ENCODE measurements at places on chromosomes 2 and 18.
A peak's percentile ranks its signal among the peaks of the same experiment; 100 is the strongest.

DNA sequence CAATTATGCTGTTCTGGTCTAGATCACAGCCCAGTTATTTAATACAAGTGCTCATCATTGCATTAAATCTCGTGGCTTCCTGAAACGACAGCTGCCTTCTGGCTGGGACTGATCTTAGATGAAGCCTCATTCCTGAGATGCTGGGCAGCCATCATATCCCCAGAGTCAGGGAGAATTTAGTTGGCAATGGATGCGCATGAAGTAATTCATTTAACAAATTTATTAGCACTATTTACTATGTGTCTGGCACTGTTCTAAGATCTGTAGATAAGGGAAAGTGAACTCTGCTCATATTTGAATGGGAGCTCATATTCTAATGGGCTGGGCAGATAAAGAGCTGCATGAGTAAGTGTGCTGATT, 244.7 kb downstream of the KCNS3 start:
- no peak for DNase-seq

- DNase-seq, result no peak
These were observed 120.8 kb downstream of the GLI2 start for GRCh38 chr2:120856421-120856862.

DNA sequence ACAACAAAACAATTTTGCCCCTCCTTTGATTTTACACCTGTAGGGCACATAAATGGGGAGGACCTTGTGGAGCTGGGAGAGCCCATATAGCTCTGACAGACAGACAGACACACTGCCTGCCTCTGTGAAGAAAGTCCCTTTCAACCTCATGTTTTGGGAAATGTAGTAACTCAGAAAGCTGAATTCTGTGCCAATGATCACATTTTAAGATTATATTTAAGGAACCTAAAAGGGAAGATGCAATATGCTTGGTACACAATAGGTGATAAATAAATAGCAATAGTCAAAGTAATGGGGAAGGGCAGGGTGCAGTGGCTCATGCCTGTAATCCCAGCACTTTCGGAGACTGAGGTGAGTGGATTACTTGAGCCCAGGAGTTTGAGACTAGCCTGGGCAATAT, 446.4 kb upstream of the ID2 start:
- no peak for DNase-seq

- DNase-seq, result peak; percentile 51
These were observed 71.3 kb downstream of the DPP4 start for GRCh38 chr2:162002623-162003235.

DNA sequence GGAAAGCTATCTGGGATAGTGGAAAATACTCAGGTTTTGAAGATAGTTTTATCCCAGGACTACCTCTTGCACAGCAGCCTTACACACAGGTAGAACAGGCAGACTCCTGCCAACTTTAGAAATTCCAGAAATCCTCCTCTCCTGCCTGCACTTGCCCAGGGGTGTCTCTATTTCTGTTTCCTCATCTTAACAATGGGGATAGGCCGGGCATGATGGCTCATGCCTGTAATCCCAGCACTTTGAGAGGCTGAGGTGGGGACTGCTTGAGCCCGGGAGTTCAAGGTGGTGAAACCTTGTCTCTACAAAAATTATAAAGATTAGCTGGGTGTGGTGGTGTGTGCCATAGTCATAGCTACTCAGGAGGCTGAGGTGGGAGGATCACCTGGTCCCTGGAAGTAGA, 117.0 kb upstream of the ARL5A start:
- DNase-seq, result no peak

GRCh38 chr2:151886241-151886640, 58.0 kb upstream of the ARL5A start:
- DNase-seq, result no peak

GRCh38 chr18:62324181-62324828, 805 bp upstream of the TNFRSF11A start:
- DNase-seq, result no peak

DNA sequence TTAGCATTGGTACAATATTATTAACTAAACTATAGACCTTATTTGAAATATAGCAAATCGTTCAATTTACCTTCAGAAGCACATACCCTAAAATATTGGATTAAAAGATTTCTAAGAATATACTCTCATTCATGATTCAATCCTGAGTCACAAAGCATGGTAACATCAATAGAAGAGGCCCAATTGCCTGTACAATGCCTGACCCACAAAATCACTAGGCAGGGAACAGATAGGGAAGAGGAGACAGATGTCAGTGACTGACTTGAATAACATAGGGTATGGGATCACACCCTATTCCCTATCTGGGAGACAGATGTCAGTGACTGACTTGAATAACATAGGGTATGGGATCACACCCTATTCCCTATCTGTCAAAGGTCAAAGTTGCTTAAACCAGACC, 611.6 kb upstream of the VRK2 start:
- no peak for DNase-seq

- DNase-seq, result peak; percentile 31
These were observed 3.8 kb downstream of the TGIF1 start for GRCh38 chr18:3453540-3454364.

- no peak for DNase-seq
These were observed 474.6 kb downstream of the PLCL1 start for GRCh38 chr2:198279026-198279425.

DNA sequence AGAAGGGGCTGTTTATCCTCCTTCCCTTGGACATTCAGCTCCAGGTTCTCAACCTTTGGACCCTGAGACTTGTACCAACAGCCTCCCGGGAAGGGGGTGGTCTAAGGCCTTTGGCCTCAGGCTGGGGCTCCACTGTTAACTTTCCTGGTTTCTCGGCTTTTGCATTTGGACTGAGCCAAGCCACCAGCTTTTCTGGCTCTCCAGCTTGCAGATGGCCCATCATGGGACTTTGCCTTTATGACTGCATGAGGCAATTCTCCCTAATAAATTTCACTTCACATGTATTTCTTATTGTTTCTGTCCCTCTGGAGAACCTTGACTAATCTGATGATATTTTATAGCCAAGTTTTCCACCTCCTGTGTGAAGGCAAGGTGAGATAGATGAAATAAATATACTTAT, 180.8 kb downstream of the PPP1R1C start:
- no peak for DNase-seq

DNA sequence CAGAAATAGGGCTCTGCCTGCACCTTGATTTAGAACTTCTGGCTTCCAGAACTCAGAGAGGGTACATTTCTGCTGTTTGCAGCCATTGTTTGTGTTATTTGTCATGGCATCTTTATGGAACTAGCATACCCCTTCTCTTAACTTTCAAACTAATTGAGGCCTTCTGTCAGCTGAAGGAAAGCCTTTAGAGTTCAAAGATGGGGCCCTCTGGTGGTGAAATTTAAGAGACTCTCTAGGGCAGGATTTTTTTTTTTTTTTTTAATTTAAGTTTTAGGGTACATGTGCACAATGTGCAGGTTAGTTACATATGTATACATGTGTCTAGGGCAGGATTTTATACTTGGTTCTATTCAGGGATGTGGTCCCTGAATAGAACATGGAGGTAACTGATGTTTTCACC, 260.6 kb upstream of the LINC00305 start:
- no peak for DNase-seq

GRCh38 chr2:168191955-168192785, 55.2 kb downstream of the STK39 start:
- no peak for DNase-seq

All from hippocampal formation (tissue), 2 donors.